Left renal cortex interstitium (tissue), 4 donors: ENCODE measurements at places on chromosomes 3 and 15. TPM values are rescaled to one million over a fixed set of nuclear protein-coding genes. Genes with fewer than 3 reads are reported as not detected.

GRCh38 chr3:130990282-130990681, 36.3 kb downstream of the ASTE1 start:
- DNase-seq: no peak

DNA sequence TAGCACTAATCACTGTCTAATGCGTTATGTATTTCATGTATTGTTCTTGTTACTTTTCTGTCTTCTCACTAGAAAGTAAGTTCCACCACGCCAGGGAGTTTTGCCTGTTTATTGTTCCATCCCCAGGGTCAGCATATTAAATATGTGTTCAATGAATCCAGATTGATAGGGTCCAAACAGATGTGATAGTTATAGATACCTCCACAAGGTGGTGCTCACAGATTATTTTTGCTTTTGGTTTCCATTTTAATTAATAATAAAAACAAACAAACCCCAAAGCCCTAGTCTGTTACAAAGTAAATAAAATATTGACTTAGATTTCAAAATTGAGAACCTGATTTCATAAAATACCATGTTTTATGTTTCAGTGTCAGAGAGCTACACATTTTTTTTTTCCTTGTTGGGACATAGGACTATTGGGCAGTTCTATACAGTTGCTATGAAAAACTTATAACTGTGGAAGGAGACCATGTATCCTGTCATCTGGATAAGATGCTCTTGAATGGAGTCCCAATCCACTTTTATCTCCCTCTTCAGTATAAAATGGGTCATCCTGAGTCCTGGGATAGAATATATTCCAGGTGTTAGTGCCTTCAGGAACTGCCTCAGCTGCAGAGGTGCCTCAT, 12.4 kb downstream of the OTOL1 start:
- no peak for DNase-seq

DNA sequence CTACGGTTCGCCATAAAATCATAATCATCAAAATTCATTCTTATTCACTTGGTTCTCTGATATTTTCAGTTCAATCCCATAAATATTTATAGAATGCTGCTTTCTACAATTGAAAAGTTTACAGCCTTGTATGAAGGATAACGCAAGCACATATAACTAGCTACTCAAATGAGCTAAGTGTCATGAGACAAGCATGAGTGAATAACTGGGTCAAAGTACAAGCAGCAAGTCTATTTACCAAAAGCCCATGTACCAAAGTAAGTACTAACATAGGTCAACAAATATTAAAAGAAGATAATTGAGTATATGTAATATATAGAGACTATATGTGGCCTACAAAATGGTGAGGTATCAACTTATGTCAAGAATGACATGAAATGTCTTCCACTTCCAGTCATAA, 596.6 kb downstream of the GBE1 start:
- no peak for DNase-seq

- no peak for DNase-seq
Observed at GRCh38 chr3:132543011-132543739, 53.9 kb upstream of the ACKR4 start.

DNA sequence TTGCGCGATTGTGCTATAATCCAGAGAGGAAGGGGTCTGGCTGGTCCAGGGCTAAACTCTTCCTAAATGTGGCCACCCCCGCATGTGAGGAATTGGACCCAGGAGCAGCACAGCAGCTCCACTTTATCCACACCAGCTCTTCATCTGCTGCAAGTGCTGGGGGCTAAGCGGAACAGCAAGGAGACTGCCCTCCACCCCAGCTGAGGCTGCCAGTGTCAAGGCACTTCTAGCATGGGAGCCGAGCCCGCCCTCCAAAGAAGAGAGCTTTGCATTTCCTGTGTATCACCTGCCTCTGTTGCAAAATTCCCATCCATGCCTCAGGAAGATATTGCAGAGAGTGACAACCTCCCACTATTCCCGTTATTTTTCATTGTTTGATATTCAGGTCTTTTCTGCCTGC, 333.6 kb downstream of the ARRDC4 start:
- DNase-seq: no peak

DNA sequence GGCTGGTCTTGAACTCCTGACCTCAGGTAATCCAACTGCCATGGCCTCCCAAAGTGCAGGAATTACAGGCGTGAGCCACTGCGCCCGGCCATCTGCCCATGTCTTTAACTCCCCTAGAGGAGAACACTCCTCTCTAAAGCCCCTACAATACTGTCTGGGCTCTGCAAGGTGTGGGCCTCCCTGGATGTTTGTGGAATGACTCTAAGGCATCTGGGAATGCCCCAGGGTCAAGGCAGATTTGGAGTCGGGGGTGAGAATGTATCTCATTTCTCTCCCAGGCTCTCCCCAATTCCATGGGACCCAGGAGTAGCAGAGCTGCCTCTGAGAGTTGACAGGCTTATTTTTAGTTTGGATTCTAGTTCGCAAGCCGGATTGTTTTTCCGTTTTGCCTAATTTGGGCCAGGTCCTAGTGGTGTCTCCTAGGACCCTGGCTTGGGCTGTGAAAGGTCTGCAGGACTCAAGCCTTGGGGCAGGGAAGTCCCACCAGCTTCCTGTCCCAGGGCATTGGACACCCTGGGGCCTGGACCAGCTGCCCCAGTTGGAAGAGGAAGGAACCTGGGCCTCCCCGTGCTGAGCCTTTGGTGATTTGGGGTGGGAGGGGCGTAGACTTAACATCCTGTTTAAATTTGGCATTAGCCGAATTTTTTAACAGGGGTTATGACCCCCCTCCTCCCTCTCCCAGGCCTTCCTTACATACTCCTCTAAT, 53.5 kb downstream of the MAGEF1 start:
- no peak for DNase-seq

DNA sequence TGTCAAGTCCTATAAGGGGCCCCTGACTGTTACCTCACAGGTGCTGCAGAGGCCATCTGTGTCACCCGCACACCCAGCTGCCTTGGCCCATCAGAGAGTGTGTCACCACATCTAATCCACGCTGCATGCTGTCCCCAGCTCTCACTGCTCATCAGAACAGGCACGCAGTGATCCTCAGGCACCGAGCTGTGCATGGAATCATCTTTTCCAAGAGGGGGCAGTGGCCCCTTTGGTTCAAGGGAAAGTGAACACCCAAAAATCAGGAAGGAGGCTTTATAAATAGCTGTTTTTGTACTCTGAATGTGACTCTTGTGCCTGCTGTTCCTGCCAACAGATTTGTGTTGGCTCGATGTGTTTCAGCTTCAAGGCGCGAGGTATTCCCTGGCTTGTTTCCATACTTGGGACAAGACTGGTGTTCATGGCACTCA, 110.3 kb upstream of the ETV5 start:
- DNase-seq: no peak

DNA sequence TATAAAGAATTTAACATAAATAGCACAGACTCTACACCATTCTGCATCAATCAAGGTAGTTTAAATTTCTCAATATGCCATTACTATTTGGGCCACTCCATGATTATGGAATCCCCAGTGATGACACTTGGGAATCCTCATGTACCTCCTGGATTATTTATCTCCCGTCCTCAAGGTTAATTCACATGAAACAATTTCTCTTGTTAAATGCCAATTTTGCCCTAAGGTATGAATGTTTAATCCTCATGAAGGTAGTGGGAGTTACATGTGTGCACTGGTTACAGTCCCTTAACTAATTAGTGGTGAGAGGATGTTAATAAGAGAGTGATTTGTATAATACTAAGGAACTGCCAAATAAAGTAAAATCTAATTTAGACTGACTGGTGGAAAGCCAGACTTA, 372.3 kb upstream of the MDFIC2 start:
- DNase-seq: no peak

GRCh38 chr3:56547486-56547885, 9.5 kb upstream of the CCDC66 start:
- no peak for DNase-seq

GRCh38 chr3:123584988-123585937, at the start of gene HACD2:
TSS of gene HACD2 (minus strand) at chr3:123585053. CDS start at chr3:123585027, 26 bp downstream.
- peak; percentile 99 for DNase-seq

DNA sequence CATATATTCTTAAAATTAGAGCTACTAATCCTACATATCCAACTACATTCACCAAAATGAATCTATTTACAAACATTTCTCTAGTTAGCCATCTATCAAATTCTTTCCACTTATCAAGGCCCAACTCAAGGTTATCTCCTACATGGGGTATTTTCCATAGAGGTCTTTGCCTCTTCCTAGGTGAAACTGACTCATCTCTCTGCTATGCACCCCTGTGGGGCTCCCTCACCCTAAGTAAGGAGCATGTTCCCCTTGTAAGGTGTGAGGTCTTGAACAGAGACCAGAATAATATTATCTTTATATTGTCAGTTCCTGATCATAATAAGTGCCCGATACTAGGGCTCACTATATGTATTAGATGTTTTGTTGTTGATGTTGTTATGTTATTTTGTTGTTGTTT, 74.6 kb upstream of the TSC22D2 start:
- DNase-seq: no peak

- DNase-seq: no peak
Observed at GRCh38 chr3:192514754-192515663, 212.3 kb downstream of the FGF12 start.

GRCh38 chr15:75043509-75044257, 20.3 kb downstream of the PPCDC start:
- DNase-seq: no peak

- DNase-seq: peak; percentile 30
Observed at GRCh38 chr15:29268706-29269484, 727 bp downstream of the NSMCE3 start.

DNA sequence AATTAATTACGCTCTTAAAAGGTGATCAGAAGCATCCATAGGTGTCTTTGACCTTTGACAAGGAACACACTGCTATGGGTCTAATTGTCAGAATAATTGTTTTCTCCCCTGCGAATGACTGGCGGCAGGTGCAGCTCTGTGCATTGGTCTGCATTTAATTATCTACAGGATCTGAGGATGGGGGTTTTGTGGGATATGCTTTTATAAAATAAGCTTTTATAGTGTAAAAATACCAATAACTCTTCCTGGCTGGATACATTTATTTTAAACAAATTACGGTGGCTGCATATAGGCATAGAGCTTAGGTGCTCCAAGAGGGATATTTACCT, 201.6 kb upstream of the RGMA start:
- no peak for DNase-seq

DNA sequence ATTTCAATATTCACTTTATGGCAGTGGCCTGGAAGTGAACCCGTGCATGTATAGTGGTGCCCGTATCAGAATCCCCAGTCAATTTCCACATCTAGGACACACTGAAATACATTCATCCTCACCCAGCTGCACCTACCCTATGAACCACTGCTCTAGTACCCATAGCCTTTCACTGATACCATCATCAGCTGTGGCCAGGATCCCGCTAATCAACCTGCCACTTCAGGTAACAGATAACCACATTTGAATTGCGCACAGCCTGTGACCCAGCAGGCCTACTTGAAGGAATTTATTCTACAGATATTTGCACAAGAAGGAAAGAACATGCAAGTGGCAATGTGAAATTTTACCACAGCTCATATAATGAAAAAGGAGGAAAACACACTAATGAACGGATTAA, 161.0 kb upstream of the CCDC54 start:
- DNase-seq: no peak

- no peak for DNase-seq
Observed at GRCh38 chr3:72976281-72976741, 20.3 kb upstream of the PPP4R2 start.

GRCh38 chr15:78992416-78993256, 47.8 kb upstream of the CTSH start:
- DNase-seq: no peak

GRCh38 chr15:88651971-88652370, 13.2 kb downstream of the ISG20 start:
- no peak for DNase-seq

DNA sequence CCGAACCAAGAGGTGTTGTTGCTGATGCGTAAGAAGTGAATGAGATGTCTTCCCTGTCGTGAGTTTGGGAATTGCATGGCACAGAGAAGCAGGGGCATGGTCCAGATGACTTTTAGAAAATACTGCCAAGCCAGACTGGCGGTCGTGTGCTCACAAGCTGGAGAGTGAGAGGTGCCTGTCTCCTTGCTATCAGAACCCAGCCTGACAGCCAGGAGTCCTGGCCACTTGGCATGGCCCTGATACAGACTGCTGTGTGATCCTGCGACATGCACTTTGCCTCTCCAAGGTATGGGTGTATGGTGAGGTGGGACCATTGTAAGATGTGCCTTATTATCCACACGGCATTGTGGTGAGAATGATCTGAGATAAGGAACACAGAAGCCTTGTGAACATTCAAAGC, 93.0 kb downstream of the SMAD3 start:
- DNase-seq: no peak

DNA sequence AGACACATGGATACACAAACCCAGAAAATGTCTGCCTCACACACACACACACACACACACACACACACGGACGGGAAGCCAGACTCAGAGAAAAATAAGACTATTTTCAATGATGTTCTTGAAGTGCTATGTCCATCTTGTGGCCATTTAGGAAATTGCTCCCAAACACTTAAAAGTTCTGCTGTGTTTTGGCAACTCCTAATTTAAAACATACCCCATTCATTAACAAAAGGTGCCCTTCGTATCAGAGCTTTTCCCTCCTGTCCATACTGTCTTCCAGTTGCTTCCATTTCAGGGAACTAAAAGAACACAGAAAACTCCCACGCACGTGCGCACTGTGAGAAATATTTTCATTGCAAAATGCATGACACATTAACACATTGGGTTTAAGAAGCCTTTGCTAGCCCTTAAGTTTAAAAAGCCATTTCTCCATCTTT, 44.6 kb downstream of the SLC12A1 start:
- DNase-seq: no peak

DNA sequence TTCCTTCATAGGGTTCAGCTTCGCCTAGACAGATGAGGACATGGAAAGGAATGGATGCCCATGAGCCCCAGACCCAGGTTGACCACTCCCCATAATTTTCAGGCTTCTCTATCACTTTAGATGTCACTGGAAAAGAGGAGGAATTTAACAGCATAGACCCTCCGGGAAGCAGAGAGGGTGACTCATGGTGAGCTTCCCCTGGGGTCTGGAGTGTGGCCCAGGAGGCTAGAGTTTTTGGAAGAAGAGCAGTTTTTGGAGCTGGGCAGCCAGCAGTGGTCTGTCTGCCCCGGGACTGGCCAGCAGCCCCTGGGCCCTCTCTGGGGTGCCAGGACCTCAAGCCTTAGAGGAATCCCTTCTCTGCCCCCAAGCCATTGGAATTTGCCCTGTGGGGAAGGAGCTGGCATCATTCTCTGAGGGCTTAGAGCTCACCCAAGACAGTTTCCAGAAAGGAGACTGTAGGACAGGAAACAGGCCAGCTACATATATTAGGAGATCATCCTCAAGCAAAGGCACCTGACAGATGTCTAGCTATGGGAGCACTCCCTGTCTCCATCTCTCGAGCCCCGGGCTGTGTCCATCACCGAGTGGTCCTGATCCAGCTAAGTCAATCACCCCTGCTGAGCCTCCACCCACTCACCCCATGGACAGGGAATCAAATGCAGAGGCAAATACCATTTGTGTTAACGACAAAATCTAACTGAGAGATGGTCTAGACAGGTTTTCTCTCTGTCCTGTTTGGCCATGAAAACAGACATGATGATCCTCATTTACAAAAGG, 67.3 kb downstream of the MEGF11 start:
- DNase-seq: no peak

- DNase-seq: no peak
Observed at GRCh38 chr15:65054333-65055200, 9.4 kb downstream of the SLC51B start.

The TMCO5A gene
- not detected for polyA plus RNA-seq

The ACTRT3 gene
- 4.3 TPM for polyA plus RNA-seq

The CHRM5 gene
- polyA plus RNA-seq: 0.44 TPM

The VEPH1 gene
- 60.4 TPM for polyA plus RNA-seq

The PLA2G4E gene
- polyA plus RNA-seq: 0.03 TPM

The ROPN1 gene
- 0.09 TPM for polyA plus RNA-seq

The TJP1 gene
- polyA plus RNA-seq: 161 TPM

The TBL1XR1 gene
- polyA plus RNA-seq: 128 TPM

The FAH gene
- polyA plus RNA-seq: 37.7 TPM

The ISLR gene
- 94.5 TPM for polyA plus RNA-seq
